ENCODE measurements at places on chromosomes 12 and 14. TPM values are rescaled to one million over a fixed set of nuclear protein-coding genes. Genes with fewer than 3 reads are reported as not detected.

GRCh38 chr14:101288436-101289229 lies 272.7 kb upstream of the DIO3 start:
- DNase-seq, result no peak

- no peak for DNase-seq
Observed at GRCh38 chr12:63266988-63267387, 116.0 kb upstream of the AVPR1A start.

GRCh38 chr12:89417246-89417977 lies 65.1 kb upstream of the DUSP6 start:
- DNase-seq, result no peak

DNA sequence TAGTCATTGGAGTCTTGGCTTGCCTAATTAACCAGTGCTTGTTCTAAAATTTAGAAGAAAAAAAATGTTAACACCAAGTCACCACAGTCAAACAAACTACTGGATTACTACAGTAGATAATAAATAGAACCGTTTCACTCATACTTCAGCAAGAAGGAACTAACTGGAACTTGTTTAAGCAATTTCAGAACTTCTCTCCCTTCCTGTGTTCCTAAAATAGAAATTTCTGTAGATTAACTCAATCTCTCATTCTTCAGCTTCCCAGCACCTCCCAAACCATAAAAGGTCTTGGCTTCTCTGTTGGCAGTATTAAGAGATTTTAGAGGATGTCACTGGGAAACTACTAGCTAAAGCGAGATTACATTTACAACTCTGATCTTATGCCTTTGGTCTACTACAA lies 18.6 kb downstream of the GNS start:
- no peak for DNase-seq

DNA sequence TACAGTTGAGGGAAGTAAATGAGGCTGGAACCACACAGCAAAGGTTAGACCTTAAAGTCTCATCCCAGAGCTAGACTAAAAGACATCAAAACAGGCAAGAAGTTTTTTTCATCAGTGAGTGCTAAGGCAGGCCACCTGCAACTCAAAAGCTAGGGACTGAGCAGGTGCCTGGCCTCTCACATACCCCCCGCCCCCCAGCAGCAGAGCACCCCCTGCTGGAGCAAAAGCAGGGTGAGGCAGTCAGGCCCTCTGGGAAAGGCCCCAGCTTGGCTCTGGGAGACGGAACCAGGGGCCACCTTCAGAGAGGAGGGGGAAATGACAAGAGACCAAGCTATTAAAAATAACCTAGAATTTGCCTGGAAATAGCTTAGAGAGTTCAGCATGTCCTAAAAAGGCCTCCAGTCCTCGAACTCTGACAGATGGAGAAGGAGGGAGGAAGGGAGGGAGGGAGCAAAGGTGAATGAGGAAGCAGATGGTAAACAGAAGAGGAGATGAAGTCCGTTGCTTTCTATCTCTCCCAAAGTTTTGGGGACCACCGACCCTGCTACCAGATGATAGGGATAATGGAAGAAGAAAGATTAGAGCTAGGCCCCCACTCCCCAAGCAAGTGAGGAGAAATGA lies 1.8 kb downstream of the ITGA7 start:
- no peak for DNase-seq

DNA sequence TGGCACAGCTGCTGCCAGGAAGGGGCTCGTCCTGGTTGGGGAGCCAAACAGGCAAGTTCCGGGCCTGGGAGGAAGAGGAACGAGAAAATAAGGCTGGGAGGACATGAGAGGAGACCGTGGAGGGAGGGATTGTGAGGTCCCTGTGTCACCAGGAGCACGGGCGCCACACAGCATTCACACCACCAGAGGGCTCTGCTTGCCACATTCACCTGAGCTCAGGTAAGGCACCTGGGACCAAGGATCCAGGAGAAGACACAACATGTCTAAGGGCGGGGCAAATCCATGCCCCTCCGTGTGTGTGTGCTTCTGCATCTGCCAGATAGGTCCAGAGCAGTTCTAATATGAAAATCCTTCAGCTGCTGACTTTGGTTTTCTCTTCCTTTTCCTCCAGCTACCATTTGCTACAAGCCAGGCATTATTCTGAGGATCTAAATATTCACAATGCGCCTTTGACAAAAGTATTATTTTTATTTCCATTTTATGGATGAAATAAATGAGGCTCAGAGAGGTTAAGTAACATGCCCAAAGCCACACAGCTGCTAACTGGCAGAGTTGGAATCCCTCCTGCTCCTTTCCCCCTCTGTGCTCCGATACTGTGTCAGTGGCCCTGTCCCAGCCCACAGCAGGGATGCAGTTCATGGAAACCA lies 14.6 kb downstream of the RAPGEF3 start:
- no peak for DNase-seq

DNA sequence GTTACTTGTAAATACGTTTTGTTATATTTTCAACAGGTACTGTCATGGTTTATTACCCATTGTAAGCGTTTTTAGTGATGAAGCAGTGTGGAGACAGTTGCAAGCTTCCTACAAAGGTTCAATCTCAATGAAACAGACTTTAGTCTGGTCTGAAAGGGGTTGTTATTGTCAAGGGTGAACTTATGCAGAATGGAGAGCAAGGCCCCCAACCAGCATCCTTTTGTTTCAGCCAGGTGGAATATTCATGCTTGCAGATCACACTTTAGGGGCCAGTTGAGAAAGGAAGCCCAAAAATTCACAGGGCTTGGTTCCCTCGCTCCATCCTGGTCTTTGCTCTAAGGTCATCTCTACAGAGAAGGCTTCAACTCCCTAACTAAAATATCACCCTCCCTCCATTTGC lies 103.7 kb downstream of the PRICKLE1 start:
- DNase-seq, result no peak

- no peak for DNase-seq
Observed at GRCh38 chr12:65653946-65654629, 170.2 kb upstream of the HMGA2 start.

The GDF11 gene
- 7.7 TPM for total RNA-seq

The PZP gene
- total RNA-seq, result not detected

The NFATC4 gene
- 38.9 TPM for total RNA-seq
